ENCODE measurements at places on chromosomes 16 and 17. TPM values are rescaled to one million over a fixed set of nuclear protein-coding genes. Genes with fewer than 3 reads are reported as not detected.

DNA sequence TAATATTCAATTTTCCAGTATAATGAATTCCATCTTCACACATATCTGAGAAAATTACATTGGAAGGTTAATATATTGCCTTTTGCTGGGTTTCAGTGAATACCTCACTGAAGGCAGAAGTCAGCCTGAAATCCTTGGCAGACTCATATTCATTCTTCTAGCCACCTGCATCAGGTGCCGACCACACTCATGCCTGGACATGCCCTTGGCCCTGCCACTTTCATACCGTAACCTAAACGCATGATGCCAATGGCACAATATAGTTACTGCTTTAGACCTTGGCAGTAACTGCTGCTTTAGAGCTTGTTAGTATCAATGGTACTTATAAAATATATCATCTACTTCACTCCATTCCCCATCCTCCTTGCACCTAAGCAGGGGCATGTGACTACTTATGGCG, 817.6 kb upstream of the CDH8 start:
- no peak for DNase-seq

GRCh38 chr17:57086069-57086930, 1.3 kb downstream of the AKAP1 start:
- no peak for DNase-seq

GRCh38 chr16:78915811-78916345, 684.7 kb downstream of the MAF start:
- DNase-seq, result no peak

Gene APOBR
- polyA plus RNA-seq, result 0.67 TPM

Gene RNF43
- polyA plus RNA-seq, result 0.09 TPM

Gene PNMT
- polyA plus RNA-seq, result 4.8 TPM

- no peak for DNase-seq
These were observed 174.3 kb upstream of the TNRC6C start for GRCh38 chr17:77783991-77784820.

DNA sequence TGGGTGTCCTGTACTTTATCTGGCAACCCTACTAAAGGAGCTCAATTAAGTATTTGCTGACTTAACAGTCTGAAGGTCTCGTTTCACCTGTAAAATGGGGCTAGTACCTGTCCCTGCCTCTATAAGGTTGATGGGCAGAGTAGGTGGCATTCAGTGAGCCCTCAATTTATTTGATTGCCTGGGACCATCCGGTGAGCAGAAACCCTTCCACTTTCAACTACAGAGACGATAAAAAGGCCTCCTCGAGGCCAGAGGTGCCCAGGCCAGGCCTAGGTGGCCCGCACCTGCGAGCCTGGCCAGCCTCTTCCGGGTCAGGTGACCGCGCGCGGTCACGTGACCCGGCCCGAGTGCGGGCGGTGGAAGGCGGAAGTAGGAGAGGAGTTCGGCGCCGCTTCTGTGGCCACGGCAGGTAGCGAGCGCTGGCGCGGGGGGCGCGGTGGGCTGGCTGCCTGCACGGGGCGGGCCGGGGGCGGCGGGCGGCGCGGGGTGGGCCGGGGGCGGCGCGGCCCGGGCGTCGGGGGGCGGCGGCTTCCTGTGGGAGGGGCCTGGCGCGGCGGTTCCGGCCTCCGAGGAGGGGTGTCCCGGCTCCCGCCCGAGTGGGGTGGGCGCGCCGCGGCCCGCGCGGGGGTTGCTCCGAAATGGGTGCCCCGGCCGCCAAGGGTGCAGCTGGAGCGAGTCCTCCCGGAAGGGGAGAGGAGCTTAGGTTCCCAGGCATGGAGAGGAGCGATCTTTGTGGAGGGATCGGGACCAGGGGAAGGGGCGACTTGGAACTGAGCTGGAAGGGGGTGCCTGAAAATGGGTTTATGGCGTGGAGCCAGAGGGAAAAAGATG, at the start of gene WWP2:
Gene WWP2 (plus strand): TSS at position 350 of the 831 bp plus-strand sequence. CDS start 24,679 bp downstream, outside the sequence.
- DNase-seq, result no peak

DNA sequence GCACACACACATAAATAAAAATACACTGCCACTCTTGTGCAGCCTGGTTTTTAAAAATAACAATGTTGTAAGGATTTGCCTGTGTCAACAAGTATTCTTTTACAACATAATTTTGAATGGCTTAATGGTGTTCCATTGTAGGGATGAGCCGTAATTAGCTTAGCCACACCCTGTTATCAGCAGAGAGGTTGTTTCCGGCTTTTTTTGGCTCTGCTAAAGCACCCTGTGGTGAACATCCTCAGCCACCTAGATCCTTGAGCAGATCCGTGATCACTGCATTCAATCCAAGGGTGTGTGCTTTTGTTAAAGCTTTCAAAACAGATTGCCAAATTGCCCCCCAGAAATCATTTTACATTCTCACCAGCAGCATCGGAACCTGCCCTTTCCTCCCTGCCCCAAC, 7.0 kb downstream of the KATNB1 start:
- DNase-seq, result no peak

GRCh38 chr16:73095142-73095820, 47.4 kb upstream of the ZFHX3 start:
- DNase-seq, result no peak

Gene APOH
- not detected for polyA plus RNA-seq

DNA sequence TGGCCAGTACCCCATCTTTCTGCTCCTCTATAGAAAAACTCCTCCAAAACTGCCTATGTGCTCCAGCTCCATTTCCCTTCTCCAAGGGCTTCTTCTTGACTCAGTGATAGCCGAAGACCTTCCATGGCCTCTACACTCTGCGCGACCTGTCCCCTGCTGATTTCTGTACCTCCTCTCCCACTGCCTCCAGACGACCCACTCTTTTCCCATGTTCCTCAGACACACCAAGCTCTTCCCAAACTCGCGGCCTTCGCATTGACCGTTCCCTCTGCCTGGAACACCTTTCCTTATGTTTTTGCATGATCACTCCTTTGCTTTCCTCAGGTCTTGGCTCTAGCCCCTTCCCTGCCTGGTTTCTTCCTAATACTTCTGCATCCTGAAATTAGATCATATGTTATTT, 255.6 kb upstream of the SDK2 start:
- no peak for DNase-seq

DNA sequence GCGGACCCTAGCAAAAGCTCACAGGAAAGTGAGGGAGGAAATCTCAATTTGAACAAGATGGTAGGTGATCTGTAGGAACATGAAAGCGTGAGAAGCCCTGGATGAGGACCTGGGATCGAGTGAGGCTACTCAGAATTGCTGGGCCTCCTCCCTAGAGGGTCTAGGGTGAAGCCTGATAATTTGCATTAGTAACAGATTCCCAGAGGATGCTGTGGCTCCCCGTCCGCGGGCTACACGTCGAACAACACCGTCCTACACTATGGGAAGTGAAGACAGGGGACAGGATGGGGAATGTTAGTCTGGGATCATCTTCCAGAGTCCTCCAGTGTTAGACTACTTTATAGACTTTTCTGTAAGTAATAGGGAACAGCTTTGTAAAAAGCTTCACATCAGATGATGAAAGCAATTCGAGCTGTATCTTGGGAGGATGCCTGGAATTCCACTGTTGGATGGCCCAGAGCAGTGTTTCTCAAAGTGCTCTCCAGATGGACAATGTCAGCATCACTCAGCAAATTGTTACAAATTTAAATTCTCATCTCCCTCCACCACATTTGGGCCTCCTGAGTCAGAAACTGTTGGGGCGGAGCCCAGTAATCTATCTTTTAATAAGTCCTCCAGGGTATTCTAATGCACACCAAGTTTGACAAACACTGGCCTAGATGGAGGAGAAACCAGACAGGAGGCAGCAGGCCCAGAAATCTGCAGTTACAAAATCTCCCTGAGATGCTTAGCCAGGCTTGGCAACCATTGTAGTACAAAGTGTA, 6.5 kb downstream of the FNDC8 start:
- peak; percentile 20 for DNase-seq

DNA sequence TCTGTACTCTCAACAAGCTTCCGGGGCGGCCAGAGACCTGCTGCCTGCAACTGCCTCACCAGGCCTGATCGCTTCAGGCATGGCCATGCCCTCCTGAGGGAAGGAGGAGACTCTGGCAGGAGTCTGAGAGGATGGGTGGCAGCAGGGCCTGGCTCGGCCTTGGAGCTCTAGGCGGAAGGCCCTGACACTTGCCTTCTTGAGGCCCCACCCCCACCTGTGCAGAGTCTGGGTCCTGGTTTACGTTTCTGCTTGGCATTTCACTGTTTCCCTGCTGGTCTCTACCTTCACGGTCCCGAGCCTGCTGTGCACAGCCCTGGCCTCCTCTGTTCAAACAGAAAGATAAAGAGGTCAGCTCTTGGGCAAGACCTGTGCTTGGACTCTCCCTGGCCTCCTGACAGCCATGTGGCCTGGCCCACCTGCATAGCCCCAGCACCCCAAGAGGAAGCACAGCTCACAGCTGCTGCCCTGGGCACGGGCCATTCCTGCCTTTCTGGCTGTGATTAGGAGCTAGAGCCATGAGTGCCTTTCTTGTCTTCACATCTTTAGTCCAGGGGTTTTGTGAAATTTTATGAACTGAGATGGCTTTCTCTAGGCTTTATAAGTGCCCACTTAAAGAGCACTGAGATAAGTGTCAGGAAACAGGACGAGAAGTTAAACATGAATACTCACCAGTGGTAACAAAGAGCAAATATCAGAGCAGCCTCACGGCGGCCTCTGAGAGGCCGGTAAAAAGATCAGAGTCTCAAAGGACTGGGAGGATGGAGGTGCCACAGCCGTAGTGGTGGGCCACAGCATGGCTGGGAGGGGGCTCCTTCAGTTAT, 25.6 kb upstream of the MTSS2 start:
- DNase-seq, result no peak

Gene RNF157
- polyA plus RNA-seq, result 12.1 TPM

- DNase-seq, result no peak
These were observed 45.8 kb downstream of the COTL1 start for GRCh38 chr16:84572096-84572495.

DNA sequence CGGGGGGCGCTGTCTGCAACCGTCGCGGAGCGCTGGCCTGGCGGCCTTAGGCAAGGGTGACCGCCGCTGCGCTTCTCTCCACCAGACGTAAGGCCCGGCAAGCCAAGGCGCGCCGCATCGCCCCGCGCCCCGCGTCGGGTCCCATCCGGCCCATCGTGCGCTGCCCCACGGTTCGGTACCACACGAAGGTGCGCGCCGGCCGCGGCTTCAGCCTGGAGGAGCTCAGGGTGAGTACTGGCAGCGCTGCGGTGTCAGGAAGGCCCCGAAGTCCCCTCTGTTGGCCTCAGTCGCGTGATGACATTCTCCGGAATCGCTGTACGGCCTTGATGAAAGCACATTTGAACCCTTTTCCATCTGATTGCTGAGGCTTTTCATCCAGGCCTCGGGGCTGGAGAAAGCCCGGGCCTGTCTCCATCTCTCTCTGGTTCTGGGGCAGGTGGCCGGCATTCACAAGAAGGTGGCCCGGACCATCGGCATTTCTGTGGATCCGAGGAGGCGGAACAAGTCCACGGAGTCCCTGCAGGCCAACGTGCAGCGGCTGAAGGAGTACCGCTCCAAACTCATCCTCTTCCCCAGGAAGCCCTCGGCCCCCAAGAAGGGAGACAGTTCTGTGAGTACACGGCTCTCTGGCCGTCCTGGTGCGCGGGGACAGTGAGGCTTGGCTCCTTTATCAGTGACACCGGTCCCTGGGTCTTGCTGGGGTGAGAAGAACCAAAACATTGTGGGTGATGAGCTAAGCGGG, 831 bp downstream of the RPL13 start:
- no peak for DNase-seq

DNA sequence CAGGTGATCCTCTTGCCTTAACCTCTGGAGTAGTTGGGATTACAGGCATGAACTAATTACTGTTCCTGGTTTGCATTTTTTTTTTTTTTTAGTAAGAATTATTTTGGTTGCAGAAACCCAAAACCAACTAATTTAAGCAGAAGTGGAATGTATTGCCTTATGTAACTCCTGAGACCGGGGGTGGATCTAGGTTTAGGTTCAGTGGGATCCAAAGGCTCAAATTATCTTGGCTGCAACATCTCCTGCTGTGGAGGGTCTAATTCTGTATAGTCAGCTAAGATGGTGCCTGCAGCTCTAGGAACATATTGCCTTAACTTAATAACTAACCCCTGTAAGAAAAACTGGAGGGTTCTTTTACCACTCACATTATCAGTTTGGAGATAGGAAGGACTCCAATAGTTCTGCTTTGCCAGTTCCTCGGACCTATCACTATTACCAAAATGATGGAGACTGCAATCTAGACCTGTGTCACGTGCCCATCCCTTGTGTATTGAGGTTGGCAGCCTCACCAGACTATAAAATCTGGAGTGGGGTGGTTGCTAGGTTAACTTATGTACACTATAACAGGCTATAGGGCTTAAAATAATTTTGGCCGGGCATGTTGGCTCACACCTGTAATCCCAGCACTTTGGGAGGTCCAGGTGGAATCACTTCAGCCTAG, 8.5 kb downstream of the SNTB2 start:
- DNase-seq, result no peak

- DNase-seq, result no peak
These were observed 1.5 kb upstream of the CLEC10A start for GRCh38 chr17:7081341-7082062.

DNA sequence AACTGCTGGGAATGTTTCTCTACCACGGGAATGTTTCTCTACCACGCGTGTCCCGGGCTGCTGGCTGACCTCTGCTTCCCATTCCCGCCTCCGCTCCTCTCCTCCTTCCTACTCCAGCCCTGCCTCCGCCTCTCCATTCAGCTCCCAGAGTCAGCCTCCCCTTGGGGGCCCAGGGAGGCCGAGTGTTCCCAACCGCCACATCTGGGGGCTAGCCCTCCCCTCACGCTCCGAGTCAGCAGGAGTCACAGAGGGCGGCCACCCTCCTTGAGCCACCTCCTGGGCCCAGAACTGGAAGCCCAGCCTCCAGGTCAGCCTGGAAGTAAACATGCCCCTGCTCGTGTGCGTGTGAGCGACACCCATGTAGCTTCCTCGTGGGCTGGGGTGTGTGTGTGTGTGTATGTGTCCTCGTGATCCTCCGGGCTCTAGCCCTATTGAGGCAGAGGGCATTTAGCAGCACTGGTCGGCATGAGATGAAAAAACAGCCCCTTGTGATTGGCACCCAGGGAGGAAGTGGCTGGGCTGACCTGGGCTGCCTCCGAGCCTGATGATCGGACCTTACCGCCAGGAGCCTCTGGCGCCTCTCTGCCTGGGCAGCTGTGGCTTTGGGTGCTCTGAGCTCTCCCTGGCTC, 7.3 kb downstream of the CYGB start:
- DNase-seq, result no peak

DNA sequence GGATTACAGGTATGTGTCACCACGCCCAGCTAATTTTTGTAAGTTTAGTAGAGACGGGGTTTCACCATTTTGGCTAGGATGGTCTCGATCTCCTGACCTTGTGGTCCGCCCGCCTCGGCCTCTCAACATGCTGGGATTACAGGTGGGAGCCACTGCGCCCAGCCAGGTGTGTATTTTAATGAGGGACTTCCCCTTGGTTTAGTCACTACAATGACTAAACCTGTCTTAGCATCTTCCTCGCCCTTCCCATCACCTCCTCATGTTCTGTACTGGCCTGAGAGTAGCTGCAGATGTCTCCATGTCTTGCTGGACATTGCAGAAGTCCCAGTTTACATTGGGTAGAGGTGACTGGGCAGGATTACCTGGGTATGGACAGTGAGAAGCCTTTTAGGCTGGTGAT, 9.6 kb downstream of the SLC7A6 start:
- DNase-seq, result no peak

Gene SMIM36
- polyA plus RNA-seq, result 0.15 TPM

- no peak for DNase-seq
These were observed 6.1 kb downstream of the GAST start for GRCh38 chr17:41718287-41718645.

Measured in forelimb muscle (tissue), 1 donor.